NCI-H1417 (cell line): ENCODE measurements at places on chromosomes 11 and 22.

- DNase-seq, result no peak
Observed at GRCh38 chr22:24554313-24555164, at the start of gene GUCD1. Gene GUCD1, minus strand, starts transcription at chr22:24555138. Its CDS starts 147 bp downstream, at chr22:24554991.

- no peak for DNase-seq
Observed at GRCh38 chr22:36383110-36383581, 4.6 kb downstream of the MYH9 start.

GRCh38 chr11:763549-764321, 13.6 kb downstream of the GATD1 start:
- DNase-seq, result no peak

DNA sequence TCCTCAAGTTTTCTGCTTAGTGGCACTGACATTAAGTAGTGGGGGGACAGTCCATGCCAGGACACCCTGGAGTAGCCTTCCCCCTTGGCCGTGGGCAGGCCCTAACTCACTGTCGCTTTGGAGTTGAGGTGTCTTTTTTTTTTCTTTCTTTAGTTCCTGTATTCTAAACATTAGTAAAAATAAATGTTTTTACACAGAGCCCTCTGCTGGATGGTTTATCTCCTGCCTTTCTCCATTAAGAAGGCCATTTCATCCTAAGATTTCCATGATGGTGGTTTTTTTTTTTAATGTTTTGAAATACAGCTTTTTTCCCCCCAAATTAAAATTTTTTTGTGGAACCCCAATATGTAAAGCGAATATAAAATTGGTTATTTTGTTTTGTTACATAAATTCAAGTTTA, 1.8 kb upstream of the TIGD3 start:
- DNase-seq, result no peak

- DNase-seq, result no peak
Observed at GRCh38 chr11:69873166-69874077, 54.2 kb upstream of the FGF3 start.

DNA sequence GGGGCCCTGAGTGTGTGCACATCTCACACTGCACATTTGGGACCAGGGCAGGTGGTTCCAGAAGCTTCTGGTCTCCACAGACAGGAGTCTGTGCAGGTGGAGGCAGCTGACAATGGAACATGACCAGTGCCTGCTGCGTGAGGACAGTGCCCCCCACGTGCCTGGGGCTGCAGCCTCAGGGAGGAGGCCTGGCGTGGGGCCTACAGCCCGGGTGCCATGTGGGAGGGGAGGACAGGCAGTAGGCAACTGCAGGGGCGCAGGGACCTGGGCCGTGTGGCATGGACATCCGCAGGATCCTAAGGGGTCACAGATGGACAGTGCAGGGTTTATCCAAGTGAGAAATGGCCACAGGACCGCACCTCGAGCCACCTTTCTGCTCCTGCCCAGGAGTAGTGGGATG, 28.8 kb downstream of the TSPAN4 start:
- no peak for DNase-seq

- DNase-seq, result no peak
Observed at GRCh38 chr11:110645253-110645652, 67.0 kb downstream of the ARHGAP20 start.

DNA sequence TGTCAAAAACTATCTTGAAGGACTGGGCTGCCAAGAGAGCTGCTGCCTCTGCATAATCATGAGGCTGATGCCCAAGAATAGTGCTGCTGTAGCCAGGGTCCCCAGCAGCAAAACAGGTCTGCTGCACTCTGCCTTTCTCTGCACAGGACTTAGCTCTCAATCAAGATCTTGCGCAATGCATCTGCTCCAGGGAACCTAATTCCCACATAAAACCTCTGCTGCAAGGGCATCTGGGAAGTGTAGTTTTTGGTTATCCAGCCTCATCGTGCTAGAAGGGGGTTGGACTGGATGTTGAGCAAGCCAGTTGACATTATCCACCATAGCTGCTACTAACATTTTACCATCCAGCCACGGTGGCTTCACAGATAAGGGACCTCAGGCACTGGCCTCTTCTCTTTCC, 192.7 kb downstream of the C11orf91 start:
- DNase-seq, result no peak

- DNase-seq, result no peak
Observed at GRCh38 chr11:46900091-46900746, 18.1 kb downstream of the LRP4 start.

GRCh38 chr22:36386900-36387708, 663 bp downstream of the MYH9 start:
- no peak for DNase-seq

- DNase-seq, result no peak
Observed at GRCh38 chr11:64799623-64800302, 3.3 kb downstream of the MAP4K2 start.

DNA sequence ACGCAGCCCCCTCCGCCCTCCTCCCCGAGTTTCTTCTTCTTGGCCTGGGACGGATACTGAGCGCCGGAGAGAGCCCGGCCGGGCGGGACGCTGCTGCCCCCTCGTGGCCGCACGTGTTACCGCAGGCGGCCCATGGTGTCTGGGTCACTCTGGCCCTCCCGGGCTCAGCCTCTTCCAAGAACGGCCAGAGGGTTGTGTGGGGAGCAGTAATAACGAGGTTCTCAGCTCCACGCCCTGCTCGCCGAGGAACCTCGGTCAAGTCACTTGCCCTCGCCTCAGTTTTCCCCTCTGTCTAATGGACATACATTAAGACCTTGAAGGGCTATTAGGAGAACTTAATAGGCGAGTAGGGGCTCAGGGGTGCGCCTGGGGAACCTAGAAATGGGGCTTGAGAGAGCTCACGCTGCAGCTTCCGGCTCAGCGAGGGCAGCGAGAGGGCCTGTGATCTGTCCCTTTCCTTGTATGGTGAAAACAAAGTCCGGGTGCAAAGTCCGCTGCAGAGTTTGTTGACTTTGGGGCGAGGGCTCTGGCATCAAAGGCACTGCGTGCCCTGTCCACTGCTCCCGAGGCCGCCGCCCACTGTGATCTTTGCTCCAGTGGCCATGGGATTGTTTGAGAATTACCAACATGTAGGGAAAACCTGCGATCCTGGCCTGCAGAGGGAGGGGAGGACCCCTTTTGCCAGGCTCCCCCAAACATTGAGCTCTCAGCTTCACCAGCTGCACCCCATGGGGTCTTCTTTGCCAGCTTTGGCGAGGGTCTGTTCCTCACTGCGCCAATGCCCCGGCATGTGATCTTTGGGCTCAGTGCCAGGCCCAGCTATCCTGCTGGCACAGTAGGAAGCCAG, 14.4 kb upstream of the LRP5 start:
- DNase-seq, result peak; percentile 41

DNA sequence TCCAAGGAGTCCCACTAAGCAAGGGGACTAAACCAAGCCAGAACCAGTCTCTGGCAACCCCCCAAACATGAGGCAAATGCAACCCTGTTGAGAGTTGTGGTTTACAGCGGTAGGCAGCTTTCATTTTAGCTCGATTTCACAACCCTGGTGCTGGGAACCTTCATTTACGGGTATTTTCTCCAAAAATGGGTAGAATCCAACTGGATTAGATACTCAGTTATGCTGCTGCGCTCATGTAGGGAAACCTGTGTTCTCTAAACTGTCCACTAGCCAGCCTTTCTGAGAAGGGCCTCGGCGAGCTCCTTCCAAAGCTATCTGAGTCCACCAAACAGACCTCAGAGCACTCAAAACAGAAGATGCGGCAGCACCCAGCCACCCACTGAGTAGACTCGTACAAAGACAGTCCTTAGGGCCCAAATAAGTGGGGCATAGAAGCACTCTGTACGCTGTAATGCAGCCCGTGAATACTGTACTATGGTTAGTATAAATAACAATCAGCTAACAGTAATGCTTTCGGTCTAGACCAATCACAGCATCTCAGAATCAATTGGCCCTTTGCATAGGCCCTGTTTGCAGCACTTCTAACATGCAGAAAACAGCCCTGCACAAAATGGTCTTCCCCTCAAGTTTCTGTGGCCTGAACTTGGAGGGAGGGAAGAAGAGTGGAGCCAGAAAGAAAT, 104.7 kb downstream of the ETS1 start:
- no peak for DNase-seq

DNA sequence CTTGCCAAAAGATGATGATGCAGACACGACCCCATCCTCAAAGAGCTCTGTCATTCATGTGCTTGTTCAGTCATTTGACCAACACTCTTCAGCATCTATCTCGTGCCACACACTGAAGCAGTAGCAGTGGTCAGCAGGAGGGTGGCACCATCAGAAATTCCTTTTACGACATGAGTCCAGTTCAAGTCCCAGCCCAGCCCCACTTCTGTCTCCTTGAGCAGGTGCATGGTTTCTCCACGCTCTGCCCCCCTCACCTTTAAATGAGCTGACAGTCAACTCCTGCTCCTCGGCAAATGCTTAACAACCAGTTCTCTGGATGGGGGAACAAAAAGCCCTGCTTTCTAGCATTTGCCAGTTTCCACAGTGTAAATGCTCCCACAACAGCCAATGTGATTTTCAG, 60.9 kb downstream of the SYN3 start:
- no peak for DNase-seq

GRCh38 chr11:108997826-108998225, 333.0 kb downstream of the DDX10 start:
- no peak for DNase-seq

GRCh38 chr22:50276143-50276542, 6.0 kb upstream of the MAPK11 start:
- DNase-seq, result no peak

- DNase-seq, result no peak
Observed at GRCh38 chr11:75441804-75442132, 8.8 kb upstream of the KLHL35 start.

GRCh38 chr11:61693922-61694601, 13.9 kb downstream of the DAGLA start:
- DNase-seq, result no peak

DNA sequence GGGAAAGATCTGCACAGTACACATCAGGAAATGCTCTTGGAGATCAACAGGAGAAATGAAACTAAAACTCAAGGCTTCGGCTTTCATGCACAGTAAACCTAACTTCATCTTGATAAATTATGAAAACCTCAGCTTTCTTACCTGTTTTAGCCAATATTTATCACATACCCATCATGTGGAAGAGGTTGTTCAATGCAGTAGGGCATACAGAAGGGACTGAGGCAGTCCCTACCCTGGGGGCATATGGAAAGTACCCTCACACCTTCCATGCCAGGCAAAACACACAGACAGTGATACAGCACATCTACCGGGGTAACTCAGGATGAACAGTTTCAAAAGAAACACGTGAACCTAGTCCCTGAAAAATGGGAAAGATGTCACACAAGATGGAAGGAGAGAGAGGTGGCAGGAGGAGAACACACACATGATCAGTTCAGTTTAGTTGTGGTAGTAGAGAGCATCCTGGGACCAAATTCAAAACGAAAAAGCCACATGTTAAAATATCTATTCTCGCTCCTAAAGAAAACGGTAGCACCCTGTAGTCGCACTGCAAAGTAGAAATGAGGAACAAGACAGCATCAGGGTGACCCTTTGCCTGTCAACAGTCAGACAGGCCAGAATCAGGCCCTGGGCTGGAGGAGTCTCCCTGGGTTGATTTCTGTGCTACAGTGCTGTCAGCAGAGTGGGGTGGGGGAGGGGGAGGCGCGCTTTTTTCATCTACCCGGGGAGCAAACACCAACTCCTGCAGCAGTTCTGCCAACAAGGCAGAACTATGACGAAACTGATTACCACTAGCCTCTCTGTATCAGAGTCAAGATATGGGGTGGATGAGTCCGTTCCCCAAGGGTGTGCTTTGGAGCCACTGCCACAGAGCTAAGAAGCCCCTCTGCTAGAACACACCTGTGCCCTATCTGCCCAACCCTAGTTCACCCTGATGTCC, 1.3 kb downstream of the HIRA start:
- DNase-seq, result peak; percentile 38

DNA sequence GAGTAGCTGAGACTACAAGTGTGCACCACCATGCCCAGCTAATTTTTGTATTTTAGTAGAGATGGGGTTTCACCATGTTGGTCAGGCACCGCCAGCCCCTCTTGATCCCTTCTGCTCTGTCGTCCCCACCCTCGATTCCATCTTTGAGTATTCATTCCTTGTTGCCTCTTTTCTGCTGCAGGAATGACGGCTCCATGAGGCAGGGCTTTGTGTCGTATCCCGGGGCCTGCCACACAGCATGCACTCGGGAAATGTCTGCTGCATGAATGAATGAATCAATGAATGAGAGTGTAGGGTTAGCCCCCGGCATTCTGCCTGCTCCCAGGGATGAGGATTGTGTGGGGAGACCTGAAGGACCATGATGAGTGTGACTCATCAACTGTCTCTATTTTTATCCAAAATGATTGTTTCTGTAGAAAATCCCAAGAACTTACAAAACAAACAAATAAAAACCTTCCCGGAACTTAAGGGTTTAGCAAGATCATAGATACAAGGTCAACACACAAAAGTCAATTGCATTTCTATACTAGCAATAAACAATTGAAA, 54.6 kb upstream of the SLC22A12 start:
- DNase-seq, result no peak

GRCh38 chr11:131223198-131223991, 147.0 kb upstream of the NTM start:
- DNase-seq, result no peak

DNA sequence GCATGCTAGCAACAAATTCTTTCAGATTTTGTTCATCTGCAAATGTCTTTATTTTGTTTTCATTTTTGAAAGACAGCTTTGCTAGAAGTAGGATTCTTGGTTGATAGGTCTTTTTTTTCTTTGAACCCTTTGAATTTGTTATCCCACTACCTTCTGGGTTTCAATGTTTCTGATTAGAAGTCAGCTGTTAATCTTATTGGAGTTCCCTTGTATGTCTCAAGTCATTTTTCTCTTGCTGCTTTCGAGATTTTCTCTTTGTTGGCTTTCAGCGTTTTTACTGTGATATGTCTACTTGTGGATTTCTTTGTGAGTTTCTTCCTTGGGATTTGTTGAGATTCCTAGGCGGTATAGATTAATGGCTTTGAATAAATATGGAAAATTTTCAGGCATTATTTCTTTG, 27.2 kb upstream of the MS4A8 start:
- no peak for DNase-seq

DNA sequence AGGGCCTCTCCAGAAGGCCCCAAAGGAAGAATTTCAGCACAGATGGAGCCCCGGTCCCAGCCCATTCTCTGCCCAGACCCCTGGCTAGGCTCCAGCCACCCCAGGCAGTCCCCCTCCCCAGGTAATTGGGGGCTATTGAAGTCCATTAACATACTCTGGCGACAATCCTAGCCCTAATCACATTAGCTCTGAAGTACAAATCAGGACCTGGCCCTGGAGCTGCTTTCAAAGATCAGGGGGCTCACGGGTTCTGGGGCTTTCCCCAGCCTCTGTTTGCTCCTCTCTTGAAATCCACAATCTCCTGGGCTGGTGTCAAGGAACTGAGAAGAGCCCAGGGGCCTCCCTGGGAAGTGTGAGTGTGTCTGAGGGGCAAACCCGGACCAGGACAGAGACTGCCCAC, 22.3 kb downstream of the FGF4 start:
- DNase-seq, result no peak
